ENCODE measurements at places on chromosomes 16 and 17.

DNA sequence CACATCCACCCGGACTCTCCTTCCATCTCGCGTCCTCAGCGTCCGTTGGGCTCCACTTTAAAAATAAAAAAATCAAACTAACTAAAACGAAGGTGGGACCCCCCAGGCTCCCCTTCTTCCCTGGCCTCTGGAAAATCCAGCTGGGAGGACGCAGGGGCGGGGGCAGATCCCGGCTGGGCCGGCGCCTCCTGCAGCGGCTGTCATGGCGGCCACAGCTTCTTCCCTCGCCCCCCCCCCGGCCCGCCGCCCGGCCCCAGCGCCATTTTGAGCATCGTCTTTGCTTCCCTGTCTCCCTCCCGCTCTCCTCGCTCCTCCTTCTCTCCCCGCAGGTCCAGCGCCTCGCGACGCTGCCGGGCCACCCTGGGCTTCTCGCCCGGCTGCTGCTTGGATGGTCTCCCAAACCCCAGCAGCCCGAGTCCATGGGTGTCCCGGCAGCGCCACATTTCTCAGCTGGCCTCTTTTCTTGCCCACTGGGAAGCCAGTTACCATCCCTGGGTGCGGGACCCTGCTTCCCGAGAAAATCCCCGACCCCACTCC, 3.3 kb downstream of the HOXB2 start:
- DNase-seq, result no peak

GRCh38 chr17:10262451-10262850, 64.0 kb upstream of the GAS7 start:
- DNase-seq, result no peak

GRCh38 chr17:76546556-76547182, 6.8 kb downstream of the PRCD start:
- no peak for DNase-seq

DNA sequence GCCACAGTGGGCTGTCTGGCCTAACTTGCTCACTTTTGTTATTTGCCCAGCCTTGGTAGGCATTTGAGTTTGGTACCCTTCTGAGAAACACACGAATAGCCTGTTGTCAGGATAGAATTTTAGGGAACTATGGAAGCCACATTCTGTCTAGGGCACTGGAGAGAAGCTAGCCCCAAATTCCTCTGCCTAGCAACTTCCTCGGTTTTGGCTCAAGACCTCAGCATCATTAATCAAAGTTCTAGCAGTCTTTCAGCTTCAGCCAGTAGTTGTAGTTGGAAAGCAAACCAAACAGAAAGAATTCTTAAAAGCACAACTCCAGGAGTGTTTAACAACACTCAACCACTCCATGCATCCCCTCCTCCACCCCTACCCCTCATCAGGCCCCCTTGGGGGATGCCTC, 572.1 kb upstream of the PSMD7 start:
- DNase-seq, result no peak

- no peak for DNase-seq
Measured at GRCh38 chr16:31351942-31352325, 3.0 kb upstream of the ITGAX start.

DNA sequence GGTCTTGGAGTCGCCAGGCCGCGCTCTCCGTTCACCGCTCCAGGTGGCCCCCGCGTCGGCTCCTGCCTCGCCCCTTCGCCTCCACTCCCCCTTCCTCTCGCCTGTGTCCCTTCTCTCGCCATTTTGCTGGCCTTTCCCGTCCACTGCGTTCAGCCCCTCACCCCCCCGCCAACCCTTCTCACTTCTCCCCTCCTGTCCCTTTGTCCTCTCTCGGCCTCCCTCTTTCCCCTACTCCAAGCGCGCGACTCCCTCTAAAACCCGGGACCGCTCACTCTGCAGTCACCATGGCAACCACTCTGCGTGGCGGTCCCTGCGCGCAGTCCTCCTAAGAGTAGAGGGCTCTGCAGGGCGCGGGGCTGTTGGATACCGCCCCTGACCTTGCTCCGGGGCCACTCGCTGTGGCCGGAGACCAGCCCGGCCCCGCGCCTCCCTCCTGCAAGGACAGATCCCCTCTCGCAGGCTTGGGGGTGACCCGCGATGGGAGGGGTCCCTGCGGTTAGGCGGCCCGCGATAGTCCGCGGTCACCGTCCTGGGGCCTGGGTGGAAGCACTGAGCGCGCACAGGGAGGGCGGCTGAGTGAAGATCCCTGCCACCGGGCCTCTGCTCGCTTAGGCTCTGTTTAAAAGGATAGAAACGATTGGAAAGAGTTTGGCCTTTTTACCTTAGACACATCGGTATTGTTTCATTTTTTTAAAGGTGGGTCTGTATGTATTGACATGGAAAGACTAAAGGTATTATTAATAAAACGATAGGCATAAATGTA, 454 bp downstream of the CCDC40 start:
- DNase-seq, result peak; percentile 81

- no peak for DNase-seq
Measured at GRCh38 chr17:58503866-58504265, 10.6 kb downstream of the MTMR4 start.

GRCh38 chr17:67378454-67379250, 1.6 kb downstream of the PITPNC1 start:
- DNase-seq, result peak; percentile 85

GRCh38 chr17:71423871-71424546, 696.8 kb upstream of the SOX9 start:
- no peak for DNase-seq

DNA sequence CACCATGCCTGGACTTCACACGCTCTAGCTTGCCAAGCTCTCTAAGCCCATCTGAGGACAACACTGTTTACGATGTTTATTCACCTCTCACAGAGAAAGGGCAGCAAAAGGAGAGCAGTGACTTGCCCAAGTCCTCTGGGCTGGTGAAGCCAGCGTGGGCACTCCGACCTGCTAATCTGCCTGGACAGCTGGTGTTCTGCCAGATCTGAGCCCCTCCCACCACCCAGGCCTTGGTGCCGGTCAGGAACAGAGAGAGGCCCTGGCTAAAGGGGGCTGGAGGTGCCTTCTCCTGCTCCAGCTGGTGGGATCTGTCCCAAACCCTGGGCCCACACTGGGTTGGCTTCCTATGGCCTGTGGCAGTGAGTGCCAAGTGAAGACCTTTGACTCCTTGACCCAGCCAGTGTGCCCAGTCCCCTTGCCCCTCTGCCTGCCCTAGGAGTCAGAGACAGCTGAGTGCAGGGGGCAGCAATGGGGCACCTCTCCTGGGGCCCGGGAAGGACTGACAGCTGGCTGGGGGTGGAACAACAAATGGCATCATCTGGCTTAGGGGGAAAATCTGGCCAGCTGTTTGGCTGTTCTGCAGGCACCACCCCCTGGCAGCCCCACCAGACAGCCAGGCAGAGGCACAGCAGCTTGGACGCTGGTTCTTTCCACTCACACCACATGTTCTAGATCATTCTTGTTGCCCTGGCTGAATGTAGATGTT, 1.8 kb upstream of the SLC4A1 start:
- peak; percentile 87 for DNase-seq

- DNase-seq, result no peak
Measured at GRCh38 chr16:55154262-55154661, 169.7 kb upstream of the IRX6 start.

GRCh38 chr17:3976675-3977171, 12.5 kb upstream of the ATP2A3 start:
- no peak for DNase-seq

DNA sequence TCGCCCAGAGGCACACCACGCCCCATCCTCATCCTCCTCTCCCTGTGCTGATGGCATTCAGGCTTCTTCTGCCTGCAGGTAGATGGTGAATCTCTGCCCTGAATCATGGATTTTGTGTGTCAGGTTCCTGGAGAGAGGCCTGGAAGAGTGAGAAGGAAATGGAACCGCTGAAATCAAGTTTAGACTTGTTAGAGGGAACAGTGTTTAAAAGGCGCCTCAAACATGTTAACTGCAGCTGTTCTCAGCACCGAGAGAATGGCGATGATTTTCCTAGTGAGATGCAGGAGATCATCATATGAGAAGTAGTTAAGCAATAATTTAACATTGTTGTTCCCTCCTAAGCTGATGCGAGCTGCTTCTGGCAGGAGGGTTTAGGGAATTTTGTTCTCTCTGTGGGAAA, 744.4 kb upstream of the EEF2KMT start:
- no peak for DNase-seq

GRCh38 chr17:69501591-69502468, 87.3 kb downstream of the MAP2K6 start:
- peak; percentile 28 for DNase-seq

- DNase-seq, result peak; percentile 51
Measured at GRCh38 chr16:50769-51591, 2.4 kb downstream of the POLR3K start.

- DNase-seq, result no peak
Measured at GRCh38 chr16:74608944-74609343, 2.0 kb upstream of the GLG1 start.

- peak; percentile 74 for DNase-seq
Measured at GRCh38 chr17:7186241-7186640, 7.1 kb upstream of the ASGR1 start.

DNA sequence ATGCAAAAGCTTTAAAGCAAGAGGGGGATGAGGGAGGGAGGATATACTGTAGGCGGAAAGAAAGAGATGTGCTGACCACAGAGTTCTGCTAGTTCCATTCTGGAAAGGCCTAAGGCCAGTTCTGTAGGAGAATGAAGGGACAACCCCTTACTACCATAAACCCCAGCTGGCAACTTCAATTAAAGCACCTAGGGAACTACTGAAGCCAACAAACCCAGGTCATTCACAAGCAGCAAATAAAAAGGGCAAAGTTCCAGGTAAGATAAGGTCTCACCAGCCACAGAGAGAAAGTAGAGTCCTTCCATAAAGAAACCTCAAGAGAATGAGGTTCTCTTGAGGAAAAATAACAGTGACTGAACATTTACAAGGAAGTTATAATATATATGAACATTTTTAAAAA, 12.8 kb downstream of the TERF2 start:
- no peak for DNase-seq

- peak; percentile 59 for DNase-seq
Measured at GRCh38 chr16:89860747-89861304, 12.6 kb upstream of the TCF25 start.

- DNase-seq, result peak; percentile 18
Measured at GRCh38 chr16:88651276-88651988, 579 bp upstream of the CYBA start.

GRCh38 chr16:67169642-67170167, 633 bp upstream of the NOL3 start:
- DNase-seq, result peak; percentile 89

- no peak for DNase-seq
Measured at GRCh38 chr16:64151990-64152767, 969.7 kb downstream of the CDH11 start.

- no peak for DNase-seq
Measured at GRCh38 chr16:20897922-20898321, 2.2 kb downstream of the DCUN1D3 start.

- DNase-seq, result no peak
Measured at GRCh38 chr16:28902909-28903308, 22.1 kb downstream of the RABEP2 start.

DNA sequence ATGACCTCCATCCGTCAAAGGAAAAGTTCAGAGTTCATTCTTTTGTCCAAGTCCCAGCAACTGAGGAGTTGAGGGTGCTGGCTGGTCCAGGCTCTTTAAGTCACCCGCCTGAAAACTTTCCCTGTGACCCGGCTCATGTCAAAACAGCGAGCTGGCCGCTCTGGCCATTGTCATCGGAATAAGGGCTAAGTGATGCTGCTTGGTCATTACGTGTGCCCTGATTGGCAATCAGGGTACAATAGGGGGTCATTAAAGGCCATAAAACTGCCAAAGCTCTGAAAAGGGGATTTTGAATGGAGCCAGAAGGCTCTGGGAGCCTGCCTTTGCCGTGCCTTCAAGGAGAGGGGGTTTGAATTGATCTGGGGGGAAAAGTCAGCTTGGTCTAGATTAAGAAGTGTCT, 88.5 kb upstream of the IRX3 start:
- no peak for DNase-seq

- DNase-seq, result no peak
Measured at GRCh38 chr16:11264155-11264832, 4.8 kb downstream of the TNP2 start.

DNA sequence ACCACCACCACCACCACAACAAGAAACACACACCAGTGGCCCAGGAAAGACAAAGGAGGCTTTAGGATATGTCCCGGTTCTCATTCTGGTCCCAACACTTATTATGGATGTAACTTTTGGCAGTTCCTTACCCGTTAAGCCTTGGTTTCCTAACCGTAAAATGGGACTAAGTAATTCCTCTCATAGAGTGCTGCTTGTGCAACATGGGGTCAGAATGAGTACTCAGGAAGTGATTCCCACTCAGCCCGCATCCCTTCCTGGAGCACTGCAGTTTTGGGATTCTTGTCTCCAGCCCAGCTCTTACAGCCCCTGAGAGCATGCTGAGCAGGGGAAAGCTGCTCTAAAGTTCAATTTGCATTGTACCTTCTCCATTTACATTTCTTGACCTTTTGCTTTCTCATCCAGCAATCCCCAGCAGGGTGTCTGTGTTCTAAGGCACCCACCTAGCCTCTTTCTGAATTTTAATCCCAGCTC, 262.6 kb downstream of the PRKCA start:
- no peak for DNase-seq

DNA sequence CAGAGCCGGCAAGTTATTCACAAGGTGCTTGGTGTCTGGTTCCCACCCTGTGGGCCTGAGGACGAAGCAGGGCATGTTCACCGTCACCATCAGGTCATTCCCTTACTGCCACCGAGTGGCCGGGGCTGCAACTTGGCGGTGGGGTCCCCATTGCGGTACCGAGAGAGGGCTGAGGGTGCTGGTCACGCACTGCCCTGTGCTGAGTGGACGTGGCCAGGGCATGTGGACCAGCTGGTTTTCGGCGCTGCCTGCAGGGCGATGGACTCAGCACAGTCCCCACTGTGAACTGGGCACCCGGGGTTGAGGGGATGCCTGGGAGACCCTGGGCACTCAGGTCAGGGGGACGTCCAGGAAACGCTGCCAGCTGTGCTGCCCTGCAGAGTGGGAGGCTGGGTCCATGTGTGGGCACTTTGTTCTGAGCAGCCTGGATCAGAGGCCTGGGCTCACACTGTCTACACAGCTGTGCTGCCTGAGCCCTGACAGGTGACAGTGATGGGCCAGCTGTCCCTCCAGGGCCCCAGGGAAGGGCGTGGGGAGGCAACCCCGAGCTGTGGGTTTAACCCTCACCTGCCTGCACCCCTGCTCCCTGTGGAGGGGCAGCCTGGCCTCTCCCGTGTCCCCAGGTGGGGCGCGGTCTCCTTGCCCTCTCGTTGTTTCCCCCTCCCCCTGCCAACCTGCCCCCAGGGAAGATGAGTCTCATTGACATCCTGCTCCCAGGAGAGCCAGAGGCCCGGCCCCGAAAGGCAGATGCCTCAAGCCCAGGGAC, 39.3 kb upstream of the GNG13 start:
- DNase-seq, result no peak

- DNase-seq, result peak; percentile 96
Measured at GRCh38 chr17:60391471-60392041, 377 bp downstream of the USP32 start.

DNA sequence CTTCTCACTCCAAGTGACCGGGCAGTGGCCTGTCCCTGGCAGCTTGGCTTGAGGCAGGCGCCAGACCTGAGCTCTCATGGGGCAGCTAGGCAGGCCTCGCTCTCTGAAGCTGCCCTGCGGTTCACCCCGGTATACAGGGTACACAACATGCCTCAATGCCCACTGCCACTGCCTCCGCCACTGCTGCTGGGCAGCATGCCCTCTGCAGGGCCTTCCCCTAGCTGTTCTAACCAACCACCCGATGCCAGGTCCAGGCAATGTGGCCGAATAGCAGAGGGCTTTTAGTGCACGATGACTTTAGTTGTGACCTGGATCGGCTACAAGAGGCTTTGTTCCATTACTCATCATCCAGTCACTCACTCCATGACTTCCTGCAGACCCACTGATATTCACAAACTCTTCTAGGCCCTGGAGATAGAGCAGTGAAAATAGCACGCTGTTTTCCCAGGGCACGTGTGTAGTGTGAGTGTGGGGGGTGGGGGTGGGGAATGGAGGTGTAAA, 19.7 kb downstream of the CDC42EP4 start:
- no peak for DNase-seq

Data from NCI-H82 (cell line).